SK-N-SH (cell line): ENCODE measurements at places on chromosomes 2 and 18.

- no peak for DNase-seq
These were observed 30.1 kb upstream of the MCFD2 start for GRCh38 chr2:46945671-46946070.

DNA sequence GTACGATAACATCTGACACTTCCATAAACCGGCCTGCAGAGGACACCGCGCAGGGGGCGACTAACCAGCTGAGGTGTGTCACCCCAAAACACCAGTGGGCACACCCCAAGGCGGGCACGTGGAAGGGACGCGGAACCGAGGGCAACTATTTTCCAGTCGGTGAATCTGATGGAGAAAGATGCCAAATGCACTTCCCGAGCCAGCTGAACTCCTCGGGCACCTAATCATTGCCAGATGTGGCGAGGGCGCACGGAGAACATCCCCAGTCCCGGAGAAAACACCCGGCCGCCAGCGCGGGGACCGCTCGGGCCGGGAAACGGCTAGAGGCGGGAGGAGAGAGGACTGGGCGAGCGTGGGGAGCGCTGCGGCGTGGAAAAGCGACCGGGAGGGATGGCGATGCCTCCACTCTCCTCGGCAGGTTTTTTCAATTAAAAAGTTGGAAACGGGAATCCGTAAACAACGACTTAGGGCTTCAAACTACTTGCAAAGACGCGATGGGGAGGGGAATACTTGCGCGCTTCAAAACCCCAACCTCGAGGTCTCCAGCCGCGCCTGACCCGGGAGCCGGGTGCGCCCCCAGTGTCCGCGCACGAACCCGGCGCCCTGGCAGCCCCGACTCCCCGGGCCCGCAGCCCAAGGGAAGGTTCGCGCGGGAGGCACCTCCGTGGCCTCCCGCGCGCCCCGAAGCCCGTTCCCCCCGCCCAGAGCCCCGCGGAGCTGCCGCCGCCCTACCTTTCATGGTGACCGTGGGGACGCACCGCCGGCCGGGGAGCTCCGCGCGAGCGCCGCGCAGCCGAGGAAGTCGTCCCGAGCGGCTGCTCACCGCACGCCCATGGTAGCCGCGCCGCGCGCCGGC lies 497 bp downstream of the COLEC12 start:
- peak; percentile 87 for DNase-seq

GRCh38 chr2:105515581-105516415 lies 116.9 kb upstream of the FHL2 start:
- no peak for DNase-seq

GRCh38 chr2:67702937-67703336 lies 305.8 kb downstream of the ETAA1 start:
- no peak for DNase-seq

DNA sequence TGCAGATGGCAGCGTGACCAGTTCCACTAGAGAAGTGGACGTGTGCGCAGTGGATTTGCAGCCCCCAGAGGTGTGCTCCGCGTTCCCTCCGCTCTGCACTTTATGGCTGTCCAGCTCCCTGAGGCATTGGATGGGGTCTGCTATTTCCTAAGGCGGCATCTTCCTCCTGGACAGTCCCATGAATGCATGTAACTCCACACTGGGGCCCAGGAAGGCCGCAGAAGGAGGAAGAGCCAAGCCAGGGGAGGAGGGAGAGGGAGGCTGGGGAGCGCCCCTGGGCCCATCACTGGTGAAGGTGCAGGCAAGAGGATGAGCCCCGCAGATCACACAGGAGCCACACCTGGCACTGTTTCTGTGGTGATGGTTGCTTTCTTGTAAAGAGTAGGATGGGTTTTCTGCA lies 99.1 kb downstream of the PTGR3 start:
- DNase-seq: no peak

DNA sequence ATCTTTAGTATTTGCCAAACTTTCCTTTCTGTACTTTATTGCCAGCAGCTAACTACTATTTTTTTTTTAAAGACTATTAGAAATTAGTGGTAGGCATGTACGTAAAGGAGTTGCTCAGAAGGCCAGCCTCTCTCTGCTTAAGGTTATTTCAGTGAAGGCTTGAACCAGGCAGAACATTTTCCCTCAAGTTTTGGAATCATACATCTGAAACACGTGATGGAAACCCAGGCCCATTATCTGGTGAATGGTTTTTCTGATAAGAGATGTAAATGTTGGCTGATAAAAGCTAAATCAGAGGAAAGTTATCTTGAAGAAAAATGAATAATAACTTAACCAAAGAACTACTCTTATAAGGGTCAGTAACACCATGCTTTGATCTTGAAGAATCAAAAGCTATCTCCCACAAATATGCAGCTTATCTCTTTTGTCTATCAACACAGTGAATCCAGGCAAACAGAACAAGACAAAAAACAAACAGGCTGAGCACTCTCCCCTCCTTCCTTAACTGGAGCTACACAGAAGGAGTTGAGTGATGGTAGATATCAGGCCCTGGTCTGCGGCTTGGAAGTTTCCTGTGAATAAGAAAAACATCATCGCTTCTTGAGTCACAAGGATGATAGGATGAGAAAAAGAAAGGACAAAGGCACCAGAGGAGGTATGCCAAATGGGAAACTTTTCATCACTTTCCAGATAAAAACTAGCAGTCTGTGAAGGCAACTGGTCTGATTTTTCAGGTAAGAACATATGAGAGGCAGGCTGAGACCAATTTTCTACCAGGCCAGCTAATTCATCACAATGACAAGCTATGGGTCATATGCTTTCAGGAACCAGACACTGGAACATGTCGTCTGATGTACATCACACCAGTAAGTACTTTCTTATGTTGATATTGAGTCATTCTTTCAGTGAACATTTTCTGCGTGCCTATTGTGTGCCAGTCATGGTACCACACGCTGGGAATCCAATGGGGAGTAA lies 88.4 kb upstream of the STK17B start:
- no peak for DNase-seq

- no peak for DNase-seq
These were observed 17.2 kb downstream of the SP110 start for GRCh38 chr2:230202430-230203109.

- DNase-seq: no peak
These were observed 103.8 kb downstream of the GAREM1 start for GRCh38 chr18:32366586-32367538.

DNA sequence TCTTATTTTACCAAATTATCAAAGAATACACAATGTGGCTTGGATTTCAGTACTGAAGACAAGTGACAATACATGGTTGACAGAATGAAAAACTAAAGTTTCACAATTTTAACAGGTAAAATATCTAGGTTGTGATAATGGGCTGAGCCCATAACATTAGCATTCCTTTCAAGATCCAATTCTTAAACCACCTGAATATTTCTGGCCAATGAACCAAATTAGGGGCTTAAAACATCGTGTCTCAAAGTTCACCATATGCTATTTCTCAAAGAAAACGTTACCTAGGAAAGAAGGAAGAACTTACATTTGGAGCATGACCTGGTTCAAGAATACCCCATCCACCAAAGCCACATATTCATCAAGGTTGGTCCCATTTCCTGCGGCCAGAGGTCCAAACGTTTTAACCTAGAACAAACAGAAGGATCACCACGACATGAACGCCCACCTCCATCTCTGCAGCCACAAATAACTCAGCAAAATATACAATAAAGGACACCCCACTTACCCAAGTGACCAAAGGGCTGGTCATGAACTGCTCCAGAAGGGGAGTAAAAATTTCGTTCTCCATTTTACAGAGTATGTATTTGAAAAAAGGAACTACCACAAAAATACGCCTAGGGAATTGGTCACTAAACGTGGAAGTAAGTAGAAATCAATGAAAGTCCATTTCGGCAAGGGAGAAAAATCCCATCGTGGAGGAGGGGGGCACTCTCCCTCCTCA lies 984 bp downstream of the CCDC88A start:
- peak; percentile 23 for DNase-seq

GRCh38 chr2:97819754-97820153 lies 106.4 kb downstream of the ZAP70 start:
- DNase-seq: peak; percentile 33

DNA sequence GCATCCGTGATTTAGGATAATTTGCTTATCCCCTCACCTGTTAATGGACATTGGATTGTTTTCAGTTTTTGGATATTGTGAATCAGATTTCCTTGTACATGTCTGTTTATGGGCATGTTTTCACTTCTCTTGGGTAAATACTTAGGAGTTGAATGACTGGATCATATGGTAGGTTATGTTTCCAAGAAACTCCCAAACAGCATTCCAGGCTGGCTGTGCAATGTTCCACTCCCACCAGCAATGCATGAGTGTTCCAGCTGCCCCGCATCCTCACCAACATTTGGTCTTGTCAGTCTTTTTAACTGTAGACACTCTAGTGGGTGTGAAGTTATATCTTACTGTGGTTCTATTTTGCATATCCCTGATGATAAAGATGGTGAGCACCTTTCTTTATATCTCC lies 8.9 kb upstream of the LRRFIP1 start:
- no peak for DNase-seq

DNA sequence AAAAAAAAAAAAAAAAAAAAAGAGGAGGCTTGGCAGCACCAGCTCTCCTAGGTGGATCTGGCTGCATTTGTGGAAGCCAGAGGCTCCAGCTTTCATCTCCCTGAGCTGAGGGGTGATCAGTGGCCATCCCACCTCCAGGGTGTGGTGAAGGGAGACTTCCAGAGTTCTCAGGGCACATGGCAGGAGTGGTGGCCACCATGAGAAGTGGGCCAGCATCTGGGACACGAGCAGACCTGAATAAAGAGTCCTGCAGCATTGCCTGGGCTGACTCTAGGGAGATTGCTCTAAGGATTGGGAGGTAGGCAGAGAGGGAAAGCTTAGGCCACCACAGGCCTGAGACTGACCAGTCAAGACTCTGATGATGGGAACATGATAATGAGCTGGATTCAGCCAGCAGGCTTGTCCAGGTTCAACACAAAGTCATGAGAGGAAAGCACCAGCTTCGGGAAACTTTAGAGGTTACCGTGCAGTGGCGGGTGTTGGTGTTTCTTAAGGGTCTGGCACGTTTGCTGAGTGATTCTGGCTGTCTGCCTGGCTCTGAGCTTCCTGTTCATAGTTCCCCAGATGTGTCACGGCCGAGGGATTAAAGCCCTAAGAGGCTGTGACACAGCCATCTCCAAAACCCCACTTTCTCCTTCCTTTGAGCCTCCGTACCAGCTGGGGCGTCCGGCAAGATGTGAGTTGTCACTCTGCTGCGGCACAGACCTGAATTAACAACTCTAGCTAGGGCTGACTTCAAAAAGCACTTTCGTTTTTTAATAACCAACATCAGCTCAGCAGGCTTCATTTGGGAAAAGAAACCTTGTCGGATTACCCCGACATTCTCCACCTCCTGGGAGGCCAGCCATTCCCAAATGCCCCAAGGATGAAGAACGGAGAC lies 38.3 kb upstream of the IL1R1 start:
- no peak for DNase-seq

DNA sequence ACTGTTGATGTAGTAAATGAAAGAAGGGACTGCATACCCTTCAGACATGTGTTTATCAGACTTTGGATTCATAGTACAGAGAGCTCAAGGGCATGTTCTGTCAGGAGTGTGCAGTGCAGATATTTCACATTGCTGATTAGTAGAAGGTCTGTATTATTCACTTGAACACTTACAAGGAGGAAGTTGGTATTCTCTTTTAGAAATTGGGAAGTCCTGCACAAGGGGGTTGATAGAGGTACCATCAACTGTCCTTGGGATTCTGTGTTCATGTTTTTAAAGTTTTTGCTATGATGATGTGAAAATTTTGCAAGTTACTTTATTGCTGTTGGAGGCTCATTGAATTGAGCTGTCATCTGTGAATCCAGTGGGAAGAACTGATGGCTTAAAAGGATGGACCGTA lies 6.7 kb downstream of the PSMD1 start:
- no peak for DNase-seq

GRCh38 chr2:186130748-186131641 lies 355.1 kb upstream of the ZC3H15 start:
- no peak for DNase-seq

GRCh38 chr18:8409151-8409550 lies 200.1 kb upstream of the RAB12 start:
- no peak for DNase-seq
